Mucosa of descending colon (tissue), 3 donors: ENCODE measurements at places on chromosomes 3 and 15. TPM values are rescaled to one million over a fixed set of nuclear protein-coding genes. Genes with fewer than 3 reads are reported as not detected.
A peak's percentile ranks its signal among the peaks of the same experiment; 100 is the strongest.

- no peak for DNase-seq
Measured at GRCh38 chr3:173064631-173065030, 76.4 kb downstream of the SPATA16 start.

GRCh38 chr3:106913966-106914365, 463.3 kb upstream of the CCDC54 start:
- DNase-seq: no peak

The HRG gene
- not detected for total RNA-seq

GRCh38 chr3:50550079-50550736, 17.3 kb downstream of the C3orf18 start:
- peak; percentile 65 for DNase-seq

DNA sequence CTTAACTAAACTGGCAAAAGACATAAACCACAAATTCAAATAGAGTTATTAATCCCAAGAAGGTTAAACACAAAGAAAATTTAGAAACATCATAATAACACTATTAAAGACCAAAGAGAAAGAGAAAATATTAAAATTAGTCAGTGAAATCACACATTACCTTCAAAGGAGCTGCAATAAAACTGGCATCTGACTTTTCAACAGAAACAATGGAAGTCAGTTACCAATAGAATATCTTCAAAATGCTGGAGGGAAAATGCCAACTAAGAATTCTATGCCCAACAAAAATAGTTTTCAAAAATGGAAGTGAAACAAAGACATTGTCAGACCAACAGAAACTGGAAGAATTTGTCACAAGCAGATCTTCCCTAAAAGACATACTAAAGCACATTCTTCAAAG, 68.7 kb upstream of the RNF7 start:
- no peak for DNase-seq

The AEN gene
- 13.3 TPM for total RNA-seq

DNA sequence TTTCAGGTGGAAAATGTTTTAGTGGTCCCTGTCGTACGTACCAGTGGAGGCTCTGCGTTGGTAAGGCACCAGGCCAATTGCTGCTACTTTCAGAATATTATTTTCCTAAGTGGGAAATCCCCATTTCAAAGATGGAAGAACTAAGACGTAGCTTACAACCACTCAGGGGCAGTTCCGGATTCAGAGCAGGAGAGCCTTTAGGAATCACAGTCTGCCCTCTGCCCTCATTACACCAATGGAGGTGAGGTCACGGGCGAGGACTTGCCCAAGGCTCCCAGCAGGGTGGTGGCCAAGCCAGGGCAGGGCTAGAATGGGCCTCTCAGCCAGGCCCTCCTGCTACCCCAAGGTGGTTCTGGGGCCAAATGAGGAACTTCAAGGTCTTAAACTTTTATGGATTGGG, 72.6 kb downstream of the RASGRF1 start:
- no peak for DNase-seq

DNA sequence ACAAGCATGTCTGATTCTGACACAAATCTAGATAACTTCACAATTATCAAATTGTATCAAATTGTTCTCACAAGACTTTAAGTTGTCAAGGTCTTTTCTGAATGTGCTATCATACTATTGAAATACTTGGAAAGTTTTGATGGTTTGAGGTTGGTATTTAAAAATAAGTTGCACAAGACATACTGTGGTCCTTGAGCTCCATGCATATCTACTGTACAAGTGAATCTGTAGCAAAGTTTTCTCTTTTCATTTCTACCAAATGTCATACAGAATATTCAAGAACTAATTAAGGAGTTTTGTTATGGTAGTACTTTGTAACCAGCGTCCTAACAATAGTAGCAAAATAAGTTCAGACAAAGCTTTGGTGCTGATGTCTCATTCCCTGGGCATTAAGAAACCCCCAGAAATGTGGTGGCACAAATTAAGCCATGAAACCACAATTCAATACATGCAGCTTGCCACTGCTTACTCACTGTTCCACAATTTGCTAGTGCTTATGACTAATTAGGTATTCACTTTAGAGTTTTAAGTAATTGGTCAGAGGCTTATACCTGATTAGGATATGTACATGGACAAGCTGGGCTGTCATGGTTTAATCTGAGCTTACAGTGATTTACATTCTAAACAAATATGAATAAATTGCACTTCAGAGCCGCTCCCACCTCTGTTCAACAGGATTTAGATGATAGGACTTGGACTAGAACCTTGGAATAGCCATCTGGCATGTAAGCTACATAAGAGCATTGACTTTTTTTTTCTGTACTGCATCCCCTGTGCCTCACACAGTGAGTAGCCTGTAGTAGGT, 8.8 kb downstream of the TBC1D23 start:
- no peak for DNase-seq

The ACAN gene
- 0.09 TPM for total RNA-seq

DNA sequence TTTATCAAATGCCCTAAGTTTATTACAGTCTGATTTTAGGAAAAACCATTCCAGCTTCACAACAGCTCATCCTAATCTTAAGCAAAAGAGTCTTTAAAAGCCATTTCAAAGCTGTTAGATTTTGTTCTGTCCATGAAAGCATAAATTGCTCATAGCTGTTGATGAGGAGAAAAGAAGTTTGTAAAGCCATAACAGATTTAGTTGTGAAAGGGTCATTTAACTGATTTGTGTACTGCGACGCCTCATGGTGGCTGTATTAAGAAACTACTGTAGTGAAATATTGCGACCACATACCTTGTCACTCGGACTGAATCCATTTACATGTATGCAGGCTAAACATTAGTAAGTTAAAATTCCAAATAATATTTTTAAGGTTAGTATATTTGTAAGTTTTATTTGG, 20.9 kb downstream of the BBX start:
- DNase-seq: no peak

The GP9 gene
- 0.90 TPM for total RNA-seq

The TNFSF10 gene
- total RNA-seq: 129 TPM

GRCh38 chr3:121819236-121819635, 15.6 kb downstream of the IQCB1 start:
- no peak for DNase-seq

GRCh38 chr3:126926684-126927400, 56.1 kb upstream of the PLXNA1 start:
- peak; percentile 22 for DNase-seq

- no peak for DNase-seq
Measured at GRCh38 chr3:176193032-176193730, 1004.1 kb downstream of the TBL1XR1 start.

- DNase-seq: no peak
Measured at GRCh38 chr3:73448761-73449301, 175.9 kb downstream of the PDZRN3 start.

DNA sequence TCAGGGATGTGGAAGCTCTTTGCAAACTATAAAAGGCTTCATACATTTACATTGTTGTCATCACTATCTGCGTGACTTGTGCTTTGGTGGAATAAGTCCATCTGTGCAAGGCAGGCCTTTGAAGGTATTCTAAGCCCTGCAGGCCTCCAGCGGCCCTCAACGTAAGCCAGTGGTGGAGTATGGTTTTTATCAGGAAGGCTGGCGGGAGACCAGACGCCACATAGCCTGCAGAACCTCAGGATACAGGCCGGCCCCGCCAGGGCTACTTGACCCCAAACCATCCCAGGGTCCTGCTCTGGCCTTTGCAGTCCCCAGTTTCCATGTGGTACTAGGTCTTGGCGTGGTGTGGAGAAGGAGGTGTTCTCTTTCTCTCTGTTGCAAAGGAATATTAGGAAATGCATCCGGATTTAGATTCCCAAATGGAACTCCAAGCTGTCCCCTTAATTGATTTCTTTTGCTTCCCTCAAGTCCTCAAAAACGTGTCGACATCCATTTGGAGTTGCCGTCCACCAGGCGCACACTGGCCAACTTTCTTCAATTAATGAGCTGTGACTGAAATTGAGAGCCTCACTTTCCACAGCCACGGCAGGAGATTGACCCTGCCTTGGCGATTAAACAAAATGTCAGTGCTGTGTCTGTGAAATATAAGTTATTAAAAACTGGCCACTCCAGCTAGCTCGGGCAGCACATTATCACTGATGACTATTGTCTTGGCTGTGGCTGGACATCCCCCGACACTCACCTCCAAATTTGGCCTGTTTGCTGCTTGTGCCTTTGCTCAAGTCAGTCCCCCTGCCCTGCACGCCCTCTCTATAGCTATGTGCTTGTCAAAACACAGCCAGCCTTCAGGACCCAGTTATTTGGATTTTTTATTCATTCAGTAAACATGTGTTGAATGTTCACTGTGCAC, 239.8 kb upstream of the TLE3 start:
- DNase-seq: no peak

DNA sequence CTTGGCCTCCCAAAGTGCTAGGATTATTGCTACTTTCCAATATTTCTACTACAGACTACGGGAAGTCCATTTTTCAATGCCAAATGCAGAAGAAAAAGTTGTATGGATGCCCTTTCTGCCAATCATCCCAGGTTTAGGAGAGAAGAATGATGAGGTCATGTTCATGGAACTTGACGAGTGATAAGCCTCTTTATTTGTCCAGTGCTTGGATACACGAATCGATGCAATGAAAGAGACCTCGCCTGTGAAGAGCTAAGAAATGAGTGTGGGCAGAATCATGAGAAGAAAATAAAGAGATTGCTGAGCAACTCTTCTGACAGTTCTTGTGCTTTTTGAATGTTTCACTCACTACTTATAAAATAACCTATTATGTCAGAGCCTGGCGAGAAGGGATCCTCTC, 996 bp upstream of the SLC28A1 start:
- DNase-seq: no peak
